ENCODE measurements at places on chromosomes 12 and 14.
A peak's percentile ranks its signal among the peaks of the same experiment; 100 is the strongest.

DNA sequence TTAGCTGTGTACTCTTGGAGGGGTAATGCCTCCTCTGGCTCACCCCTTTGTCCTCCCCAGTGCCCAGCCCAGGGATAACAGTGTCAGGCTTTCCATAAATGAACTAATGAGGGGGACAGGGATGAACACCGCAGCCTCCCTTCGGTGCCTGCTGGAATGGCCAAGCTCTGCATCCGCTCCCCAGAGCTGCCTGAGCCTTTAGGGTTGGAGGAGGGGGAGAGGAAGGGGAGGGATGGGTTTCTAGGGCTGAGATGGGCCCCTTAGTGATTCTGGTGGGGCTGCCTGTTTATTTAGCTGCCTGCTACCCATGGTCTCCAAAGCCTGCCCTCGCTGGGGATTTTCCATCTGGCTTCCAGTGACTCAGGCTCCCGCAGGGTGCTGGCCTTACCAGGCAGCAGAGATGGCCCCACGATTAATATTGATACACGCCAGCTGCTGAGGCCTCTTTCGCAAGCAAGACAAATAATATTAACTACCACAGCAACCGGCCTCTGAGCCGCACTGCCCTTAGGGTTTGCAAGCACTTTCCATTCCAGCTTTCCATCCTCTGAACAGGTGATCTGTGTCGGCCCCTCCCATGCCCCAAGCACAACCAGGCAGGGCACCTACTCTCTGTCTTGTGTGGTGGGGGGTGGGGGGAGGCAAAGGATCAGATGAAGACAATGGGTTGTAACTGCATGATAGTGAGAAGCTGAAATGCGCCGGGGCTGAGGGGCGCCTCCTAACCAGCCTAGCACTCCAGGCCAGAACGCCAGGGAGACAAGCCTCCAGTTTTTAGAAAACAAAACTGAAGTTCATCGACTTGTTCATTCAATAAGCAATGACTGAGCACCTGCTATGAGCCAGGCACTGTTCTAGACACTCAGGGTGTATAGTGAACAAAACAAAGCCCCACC, 56.7 kb downstream of the C14orf132 start:
- no peak for DNase-seq

DNA sequence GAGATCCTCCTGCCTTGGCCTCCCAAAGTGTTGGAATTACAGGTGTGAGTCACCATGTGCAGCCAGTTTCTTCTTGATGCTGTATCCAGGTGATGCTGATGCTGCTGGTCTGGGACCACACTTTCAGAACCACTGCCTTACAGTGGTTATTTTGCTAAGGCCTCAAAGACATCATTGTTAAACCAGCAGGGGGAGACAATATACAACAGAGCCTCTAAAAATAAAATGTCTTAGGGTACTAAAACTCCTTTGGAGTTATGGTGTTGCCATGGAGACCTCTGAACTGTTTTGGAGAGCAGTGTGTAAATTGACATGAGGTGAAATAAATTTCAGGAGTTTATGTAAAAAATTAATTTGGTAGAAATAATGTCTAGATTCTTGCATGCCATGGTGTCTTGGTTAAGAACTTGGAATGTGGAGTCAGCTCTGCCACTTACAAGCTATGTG, 1.1 kb upstream of the ARG2 start:
- peak; percentile 27 for DNase-seq

DNA sequence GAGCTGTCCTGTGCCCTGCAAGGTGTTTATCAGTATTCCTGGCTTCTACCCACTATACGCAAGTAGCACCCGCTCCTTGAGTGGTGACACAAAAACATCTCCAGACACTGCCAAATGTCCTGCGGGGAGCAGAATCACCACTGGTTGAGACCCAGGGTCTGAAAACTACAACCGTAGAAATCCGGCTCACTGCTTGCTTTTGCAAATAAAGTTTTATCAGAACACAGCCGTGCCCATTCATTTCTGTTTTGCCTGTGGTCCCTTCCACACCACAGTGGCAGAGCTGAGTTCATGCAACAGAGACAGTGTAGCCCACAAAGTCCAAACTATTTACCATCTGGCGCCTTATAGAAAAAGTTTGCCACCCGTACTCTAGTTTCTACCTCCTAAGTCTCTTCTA, 125.7 kb upstream of the DIO3 start:
- DNase-seq: no peak

- no peak for DNase-seq
Observed at GRCh38 chr12:6921996-6922946, 5.5 kb upstream of the ATN1 start.

Data from activated T-cell treated with anti-CD3 and anti-CD28 coated beads, Interleukin-2, amount 50 U/mL, for 72 hours (primary cell).